ENCODE measurements at places on chromosomes 13 and 19.

- no peak for DNase-seq
Observed at GRCh38 chr19:1041272-1041834, 1.4 kb downstream of the ABCA7 start.

GRCh38 chr19:48940902-48941301 is 7.4 kb downstream of the DHDH start:
- DNase-seq = no peak

DNA sequence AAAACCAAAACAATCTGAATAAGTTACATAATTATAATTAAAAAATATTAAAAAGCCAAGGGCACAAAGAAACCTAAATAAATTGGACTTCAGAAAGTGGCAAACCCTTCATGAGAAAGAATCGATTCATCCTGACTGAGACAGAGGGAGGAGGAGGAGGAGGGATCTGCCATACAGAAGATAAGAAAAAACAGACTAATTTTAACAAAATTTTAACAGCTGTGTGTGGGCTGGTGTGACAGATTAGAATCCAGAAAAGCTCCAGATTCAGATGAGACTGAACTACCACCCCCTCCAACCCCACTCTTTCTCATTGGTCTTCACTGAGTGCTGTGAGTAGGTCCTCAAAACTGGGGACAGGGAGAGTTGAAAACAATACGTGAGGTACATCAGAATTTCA is 111.5 kb upstream of the HTR2A start:
- no peak for DNase-seq

DNA sequence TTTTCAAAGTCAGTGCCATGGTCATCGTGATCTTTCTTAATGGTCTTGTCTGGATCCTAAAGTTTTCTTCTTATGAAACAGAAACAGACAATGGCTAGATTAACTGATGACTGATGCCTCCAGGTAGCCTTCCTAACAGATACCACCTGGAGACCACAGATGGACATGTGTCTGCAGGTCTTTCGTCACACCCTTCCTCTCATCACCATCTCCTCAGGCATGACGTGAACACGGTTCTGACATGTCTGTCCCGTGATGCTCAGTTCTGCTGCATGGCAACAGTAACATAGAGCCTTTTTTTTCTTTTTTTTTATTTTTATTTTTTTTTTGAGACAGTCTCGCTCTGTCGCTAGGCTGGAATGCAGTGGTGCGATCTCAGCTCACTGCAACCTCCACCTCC is 13.1 kb upstream of the LAMP1 start:
- DNase-seq = no peak

GRCh38 chr19:38360839-38361631 is 13.3 kb upstream of the PSMD8 start:
- DNase-seq = no peak

DNA sequence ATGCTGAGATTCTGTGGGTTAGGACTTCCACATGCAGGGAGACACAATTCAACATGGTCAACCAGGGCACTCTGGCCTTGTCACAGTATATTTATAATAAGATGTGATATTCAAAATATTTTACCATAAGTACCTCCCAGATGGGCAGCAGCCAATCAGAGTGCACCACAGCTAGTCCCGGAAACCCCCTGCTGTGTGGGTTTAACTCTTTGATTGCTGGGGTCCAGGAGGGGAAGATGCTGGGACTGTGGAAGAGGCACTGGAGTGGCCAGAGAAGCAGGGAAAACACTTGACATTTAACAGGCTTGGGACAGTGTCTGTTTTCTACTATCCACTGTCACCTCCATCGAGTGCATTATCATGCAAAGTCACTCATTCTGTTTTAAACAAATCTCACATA is 99.0 kb downstream of the MBNL2 start:
- no peak for DNase-seq

- DNase-seq = no peak
Observed at GRCh38 chr19:19040417-19040816, 7.0 kb downstream of the ARMC6 start.

DNA sequence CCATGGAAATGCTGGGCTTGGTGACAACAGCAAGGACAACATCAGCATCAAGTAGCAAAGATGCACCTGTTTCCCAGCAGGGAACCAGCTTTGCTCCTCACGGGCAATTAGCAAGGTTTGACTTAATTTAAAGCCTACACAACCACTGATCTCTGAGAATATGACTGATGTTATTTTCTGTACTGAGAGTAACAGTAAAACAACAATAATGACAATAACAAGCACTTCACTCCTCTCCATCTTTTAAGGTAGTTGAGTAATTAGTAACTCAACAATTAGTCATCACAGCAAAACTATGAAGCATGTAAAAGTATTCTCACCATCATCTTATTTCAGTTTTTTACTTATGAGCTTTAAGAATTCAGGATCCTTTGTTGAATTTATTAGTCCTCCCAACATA is 37.3 kb downstream of the ENOX1 start:
- no peak for DNase-seq

- DNase-seq = peak; percentile 53
Observed at GRCh38 chr13:113963376-113963775, 10.5 kb downstream of the C13orf46 start.

DNA sequence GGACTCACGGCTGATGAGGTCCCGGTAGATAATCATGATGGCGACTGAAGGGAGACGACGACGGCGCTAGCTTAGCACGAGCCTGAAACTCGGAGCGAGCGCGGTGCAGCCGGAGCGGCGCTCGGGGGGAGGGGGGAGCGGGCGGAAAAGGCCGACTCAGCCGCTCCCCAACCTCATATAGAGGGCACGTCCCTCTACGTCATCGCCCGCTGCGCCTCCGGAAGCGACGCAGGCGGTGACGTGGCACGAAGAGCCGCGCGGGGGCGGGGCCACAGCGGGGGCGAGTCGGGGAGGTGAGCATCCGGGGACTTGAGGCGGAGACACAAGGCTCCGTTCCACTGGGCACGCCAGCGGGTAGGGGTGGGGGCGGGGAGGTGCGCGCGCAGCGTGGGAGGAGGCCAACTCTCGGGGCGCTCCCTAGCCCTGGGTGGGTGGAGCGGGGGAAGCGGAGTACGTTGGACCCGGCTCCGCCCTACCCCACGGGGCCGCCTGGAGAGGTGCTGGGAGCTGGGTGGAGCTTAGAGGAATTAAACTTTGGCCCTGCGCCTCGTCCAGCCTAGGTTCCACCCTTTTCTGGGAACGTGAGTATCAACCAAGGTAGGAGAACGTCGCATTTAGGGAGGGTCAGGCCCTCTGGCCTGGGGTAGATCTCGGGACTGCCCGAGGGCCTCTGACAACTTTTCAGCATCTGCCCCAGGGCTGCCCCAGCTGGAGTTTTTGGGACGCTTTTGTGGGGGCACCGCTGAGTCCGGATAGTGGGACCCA is at the start of gene TPT1:
TSS of gene TPT1 (minus strand) at position 150 of the 765 bp plus-strand sequence. CDS start at position 36, 114 bp downstream.
- peak; percentile 99 for DNase-seq

GRCh38 chr19:813219-814151 is 8.3 kb downstream of the PLPPR3 start:
- no peak for DNase-seq

GRCh38 chr13:40039061-40039460 is 383.6 kb downstream of the COG6 start:
- no peak for DNase-seq

DNA sequence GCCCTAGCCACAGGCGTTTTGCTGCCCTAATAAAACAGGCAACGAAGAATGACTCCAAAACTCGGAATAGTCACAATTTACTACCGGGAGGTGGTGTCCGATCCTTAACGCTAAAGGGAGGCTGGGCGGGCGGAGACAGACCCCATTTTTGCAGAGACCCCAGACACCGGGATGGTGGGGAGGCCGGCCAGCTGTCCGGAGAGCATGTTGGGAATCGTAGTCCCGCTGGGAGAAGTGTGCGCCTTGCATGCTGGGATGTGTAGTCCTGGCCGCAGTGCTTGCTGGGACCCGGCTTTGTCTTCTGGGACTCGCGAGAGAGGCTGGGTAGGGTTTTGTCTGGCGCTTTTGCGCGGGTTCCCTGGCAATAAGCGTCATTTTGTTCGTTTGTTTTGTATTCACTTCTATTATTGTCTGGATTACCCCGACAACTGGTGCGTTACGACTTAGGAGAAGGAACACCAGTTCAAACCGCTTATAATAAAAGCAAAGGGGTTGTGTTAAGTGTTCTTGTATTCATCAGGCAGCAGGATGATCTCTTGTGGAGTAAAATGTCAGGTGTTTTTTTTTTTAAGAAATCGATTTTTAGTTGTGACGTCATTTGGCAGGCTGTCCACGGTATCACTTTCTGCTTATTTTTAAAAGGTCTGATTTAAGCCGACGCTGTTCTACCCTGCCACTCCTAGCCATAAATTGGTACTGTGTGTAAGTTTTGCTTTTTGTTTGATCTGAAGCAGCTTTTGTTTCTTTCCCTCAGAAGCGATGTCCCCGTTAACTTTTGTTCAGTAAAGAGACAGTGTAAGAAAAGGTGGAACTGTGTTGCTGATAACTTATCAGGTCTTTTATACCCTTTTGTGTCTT is 676 bp upstream of the HSPH1 start:
- peak; percentile 96 for DNase-seq

- no peak for DNase-seq
Observed at GRCh38 chr19:47503826-47504150, 11.1 kb downstream of the NAPA start.

GRCh38 chr19:5131506-5132205 is 162.7 kb downstream of the KDM4B start:
- no peak for DNase-seq

GRCh38 chr19:18669524-18669817 is 14.0 kb upstream of the CRTC1 start:
- DNase-seq = no peak

DNA sequence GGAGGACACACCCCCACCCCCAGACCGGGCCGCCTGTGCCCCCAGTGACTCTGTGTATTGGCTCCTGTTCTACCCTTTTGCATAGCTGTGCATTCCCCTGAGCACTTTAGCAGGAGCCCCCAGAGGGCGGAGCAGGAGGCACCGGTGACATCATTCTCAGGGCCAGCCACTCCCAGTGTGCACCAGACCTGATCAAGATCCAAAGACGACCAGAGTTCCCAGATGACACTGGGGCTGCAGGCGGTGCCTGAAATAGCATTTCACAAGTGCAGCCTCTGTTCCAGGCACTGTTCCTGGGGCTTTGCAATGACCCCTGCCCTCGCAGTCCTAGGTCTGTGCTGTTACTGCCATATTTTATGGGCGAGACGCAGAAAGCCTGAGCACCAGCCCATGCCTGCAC is 14.5 kb upstream of the PTPRS start:
- DNase-seq = no peak

DNA sequence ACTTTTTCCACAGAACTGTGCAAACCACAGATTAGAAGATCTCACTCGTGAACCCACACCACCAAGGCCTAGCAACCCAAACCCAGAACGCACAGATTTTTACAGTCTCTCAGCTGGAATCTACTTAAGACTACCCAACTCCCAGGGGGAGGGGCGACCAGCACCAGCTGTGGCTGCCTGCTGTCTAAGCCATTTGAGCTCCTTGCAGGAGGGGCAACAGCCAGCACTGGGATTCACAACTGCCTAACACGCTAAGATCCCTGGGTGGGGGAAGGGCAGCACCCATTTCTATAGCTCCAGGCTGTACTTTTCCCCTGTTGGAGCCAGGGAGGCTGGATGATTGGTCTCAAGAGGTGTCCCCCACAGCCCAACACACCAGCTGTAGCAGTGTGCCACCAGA is 368.8 kb downstream of the SUCLA2 start:
- DNase-seq = no peak

- no peak for DNase-seq
Observed at GRCh38 chr19:51148580-51148979, 6.5 kb downstream of the SIGLEC7 start.

DNA sequence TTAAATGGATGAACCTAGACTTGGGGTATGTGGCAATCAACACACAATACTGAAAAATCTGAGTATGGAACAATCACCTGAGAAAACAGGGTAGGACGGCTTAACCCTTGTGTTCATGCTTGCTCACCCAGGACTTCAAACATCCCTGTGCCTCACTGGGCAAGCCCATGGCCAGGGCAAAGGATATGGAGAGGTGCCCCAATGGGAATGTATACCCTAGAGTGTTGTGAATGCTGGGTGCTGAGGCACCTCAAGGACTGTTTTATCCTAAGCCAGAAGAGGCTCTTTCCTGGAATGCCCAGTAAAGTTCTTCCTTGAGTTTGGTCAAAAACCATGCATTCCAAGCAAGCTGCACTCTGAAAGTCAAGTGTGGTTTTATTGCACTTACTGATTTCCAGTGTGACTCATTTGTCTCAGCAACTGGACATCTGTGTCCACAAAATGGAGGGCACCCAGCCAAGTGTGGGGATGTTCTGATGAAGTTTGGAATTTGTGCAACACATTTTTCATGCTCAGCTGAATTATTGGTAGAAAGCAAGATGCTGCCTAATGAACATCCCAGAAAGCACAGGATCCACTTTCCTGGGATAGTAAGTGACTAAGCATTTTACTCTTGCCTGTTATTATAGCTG is 531.3 kb downstream of the RFC3 start:
- no peak for DNase-seq

DNA sequence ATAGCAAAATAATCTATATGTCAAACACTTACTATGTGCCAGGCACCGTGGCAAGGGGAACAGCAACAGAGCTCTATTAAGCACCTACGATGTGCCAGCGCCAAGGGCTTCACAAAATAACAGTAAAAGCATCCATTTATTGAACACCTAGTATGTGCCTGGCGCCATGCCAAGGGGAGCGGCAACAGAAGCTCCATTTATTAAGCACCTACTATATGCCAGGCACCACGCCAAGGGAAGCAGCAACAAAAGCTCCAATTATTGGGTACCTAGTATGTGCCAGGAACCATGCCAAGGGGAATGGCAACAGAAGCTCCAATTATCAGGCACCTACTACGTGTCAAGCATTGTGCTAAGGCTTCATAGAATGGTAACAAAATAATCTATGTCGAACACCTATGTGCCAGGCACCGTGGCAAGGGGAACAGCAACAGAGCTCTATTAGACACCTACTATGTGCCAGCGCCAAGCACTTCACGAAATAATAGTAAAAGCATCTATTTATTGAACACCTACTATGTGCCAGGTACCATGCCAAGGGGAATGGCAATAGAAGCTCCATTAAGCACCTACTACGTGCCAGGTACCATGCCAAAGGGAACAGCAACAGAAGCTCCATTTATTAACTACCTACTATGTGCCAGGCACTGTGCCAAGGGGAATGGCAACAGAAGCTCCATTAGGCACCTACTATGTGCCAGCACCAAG is 107.7 kb downstream of the PTPRS start:
- no peak for DNase-seq

- DNase-seq = no peak
Observed at GRCh38 chr13:41608111-41608838, 150.9 kb downstream of the RGCC start.

DNA sequence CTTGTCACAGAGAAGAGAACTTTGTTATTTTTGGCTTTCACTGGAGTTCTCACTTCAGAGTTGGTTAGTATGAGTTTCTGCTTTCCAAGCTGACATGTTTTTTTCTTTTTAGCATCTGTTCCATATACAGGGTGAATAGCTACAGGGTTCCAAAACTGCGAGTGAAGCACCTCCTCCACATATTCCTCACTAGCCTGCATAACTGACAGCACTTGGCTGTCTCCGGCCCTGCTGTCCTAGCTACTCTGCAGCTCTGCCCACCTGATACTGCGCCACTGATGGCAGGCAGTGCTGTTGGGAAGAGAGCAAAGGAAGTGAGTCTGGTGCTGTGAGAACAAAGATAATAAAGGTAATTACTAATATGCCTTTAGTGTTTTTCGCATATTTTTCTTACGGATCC is 6.8 kb downstream of the ATP8A2 start:
- DNase-seq = no peak

GRCh38 chr19:41328842-41329225 is 18.9 kb downstream of the CCDC97 start:
- DNase-seq = no peak

Measured in natural killer cell treated with Interleukin-12 subunit alpha and Interleukin-12 subunit beta and Interleukin-15 and Interleukin-18, amount 100 ng/mL, for 72 hours (primary cell).